Uterus (tissue), 4 donors: ENCODE measurements at places on chromosomes 12 and 14. TPM values are rescaled to one million over a fixed set of nuclear protein-coding genes. Genes with fewer than 3 reads are reported as not detected.

HOXC9 gene
- total RNA-seq = 7.8 TPM

DIO3 gene
- 5.9 TPM for total RNA-seq

NGB gene
- not detected for total RNA-seq

KRT6B gene
- not detected for total RNA-seq

CPNE6 gene
- not detected for total RNA-seq

HOXC10 gene
- total RNA-seq = not detected

PLBD1 gene
- 26.4 TPM for total RNA-seq

MAGOHB gene
- 21.0 TPM for total RNA-seq

TGFB3 gene
- 85.3 TPM for total RNA-seq

SCNN1A gene
- 38.3 TPM for total RNA-seq

DNA sequence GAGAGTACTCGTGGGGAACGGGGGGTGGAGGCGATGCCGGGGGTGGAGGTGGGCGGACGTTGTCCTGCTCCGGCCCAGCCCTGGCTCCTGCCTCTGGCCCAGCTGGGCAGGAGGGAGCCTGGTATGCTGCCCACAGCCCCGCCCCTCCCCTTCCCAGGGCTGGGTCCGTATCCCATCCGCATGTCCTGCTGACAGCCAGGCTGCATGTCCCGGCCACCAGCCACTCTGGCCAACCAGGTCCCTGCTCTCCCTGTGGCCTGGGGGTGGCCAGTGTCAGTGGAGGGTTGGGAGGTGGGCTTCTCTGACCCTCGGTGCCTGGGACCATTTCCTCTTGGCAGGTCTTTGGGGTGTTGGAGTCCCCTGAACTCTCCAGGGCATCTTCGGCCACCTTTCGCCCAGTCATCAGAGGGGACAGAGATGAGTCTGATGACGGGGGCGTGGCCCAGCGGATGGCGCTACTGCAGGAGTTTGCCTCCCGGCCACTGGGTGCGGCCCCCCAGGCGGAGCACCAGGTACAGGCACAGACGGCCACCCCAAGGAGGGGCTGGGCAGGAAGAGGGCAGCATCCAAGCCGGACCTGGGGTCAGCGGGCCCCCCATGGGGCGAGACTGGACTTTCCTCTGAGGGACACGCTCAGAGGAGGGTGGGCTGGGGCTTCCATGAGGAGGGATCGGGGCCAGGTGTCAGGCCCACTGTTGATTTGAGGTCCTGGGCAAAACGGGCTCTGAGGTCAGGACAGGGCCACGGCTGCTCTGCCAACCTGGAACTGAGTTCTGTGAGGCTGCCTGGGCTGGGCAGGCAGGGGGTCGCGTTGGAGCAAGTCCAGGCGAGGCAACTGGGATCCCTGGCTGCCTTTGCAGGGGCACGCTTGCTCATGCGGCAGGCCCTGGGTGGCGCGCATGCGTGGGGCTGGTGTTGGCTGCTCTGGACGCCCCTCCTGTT, 20.2 kb downstream of the CEP170B start:
- peak; percentile 13 for DNase-seq

GRCh38 chr14:63833728-63834127, 19.1 kb upstream of the SYNE2 start:
- DNase-seq = no peak

DNA sequence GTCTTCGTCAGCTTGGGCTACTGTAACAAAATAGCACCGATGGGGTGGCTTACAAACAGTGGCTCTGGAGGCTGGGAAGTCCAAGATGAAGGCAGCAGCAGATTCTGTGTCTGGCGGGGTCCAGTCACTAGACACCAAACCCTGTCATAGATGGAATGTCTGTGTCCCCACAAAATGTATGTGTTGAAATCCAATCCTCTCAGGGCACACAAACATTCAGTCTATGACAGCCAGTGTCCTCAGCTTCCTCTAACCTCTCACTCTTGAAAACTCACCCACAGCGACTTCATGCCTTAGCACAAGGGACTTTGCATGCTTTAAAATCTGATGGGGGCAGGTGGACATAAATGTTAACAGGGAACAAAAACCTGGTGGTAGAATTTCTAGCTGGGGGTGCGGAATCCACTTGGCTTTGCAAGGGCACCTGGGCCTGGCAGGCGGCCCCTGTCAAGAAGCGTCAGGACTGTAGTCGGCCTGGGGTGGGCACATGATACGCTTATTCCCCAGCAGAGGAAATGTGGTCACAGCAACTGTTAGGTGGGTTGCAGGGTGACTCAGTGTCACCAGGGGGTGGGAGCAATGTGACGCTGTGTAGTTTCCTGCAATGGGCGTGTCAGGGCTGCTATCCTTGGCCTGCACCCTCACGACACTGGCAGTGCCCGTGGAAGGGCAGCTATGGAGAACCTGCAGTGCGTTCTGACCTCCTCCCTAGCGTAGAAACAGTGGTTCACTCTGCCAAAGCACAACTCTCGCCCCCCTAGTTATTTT, 17.7 kb downstream of the RIN3 start:
- no peak for DNase-seq

- DNase-seq = no peak
These were observed 322.6 kb downstream of the CCDC91 start for GRCh38 chr12:28512876-28513275.

DNA sequence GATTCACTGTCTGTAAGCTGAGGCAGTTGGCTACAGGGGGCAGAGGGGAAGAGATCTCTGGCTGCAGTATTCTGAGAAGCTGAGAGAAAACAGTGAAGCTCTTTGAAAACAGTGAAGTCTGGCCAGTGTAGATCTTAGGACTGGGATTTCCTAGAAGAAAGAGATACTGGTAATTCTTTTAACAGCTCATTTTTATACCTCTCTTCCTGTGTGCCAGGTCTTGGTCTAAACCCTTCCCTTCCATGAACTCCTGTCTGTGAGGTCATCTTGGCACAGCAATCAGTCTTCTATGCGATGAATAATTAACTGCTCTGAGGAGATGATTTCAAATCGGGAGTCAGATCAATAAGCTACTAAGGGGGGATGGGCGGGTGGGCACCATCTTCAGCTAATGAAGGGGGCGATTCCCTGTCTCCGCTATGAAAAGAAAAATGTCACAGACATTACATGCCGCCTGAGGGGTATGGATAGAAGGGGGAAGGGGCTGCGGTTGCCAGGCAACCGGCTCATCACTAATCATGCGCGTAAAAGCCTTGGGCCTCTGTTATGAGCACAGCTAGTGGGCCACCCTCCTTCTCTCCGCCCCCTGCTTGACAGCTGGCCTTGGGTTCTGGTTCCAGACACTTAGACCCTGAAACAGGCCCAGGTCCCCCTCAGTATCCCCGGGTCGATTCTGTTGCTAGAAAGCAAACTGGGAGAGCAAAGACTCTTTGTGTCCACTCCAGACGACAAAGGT, 75.3 kb upstream of the CEP83 start:
- no peak for DNase-seq

GRCh38 chr14:99936738-99937474, 128.3 kb upstream of the EVL start:
- no peak for DNase-seq

DNA sequence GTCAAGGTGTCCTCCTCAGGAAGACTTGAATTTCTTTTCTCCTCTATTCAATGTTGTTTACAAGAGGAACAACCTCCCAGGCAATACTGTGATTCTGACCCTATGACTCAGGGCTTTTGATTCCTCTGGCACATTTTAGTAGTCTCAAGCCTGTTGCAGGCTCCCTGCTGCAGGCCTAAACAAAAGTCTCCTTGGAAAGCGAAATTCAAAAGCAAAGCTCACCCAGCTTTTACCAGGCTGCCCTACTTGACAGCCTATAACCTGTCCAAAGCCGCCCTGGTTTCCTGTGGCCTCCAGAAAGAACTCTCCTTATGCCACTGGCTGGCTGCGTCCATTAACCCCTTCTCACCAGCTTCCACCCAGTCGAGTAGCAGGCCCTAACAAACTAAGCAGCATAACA, 11.6 kb downstream of the FGD6 start:
- DNase-seq = peak; percentile 55

- DNase-seq = no peak
These were observed 407.8 kb downstream of the BCL11B start for GRCh38 chr14:98864211-98864610.
